ENCODE measurements at places on chromosomes 1 and 21. TPM values are rescaled to one million over a fixed set of nuclear protein-coding genes. Genes with fewer than 3 reads are reported as not detected.

The SPRR5 gene
- not detected for total RNA-seq

- H3K27me3 ChIP-seq: no peaks in the 10 kb centered on the region
- peak; percentile 84 for DNase-seq
- H3K4me1 ChIP-seq: peaks cover 4% of the 10 kb centered on the region
- no peak overlapping the region for H3K27ac ChIP-seq
- H3K36me3 ChIP-seq: no peaks in the 10 kb centered on the region
These were observed 43.5 kb downstream of the PRKAA2 start for GRCh38 chr1:56688522-56689026.

- peak; percentile 57 for DNase-seq
- no peaks in the 10 kb centered on the region for H3K36me3 ChIP-seq
- H3K27me3 ChIP-seq: no peaks in the 10 kb centered on the region
These were observed 1.5 kb downstream of the XPR1 start for GRCh38 chr1:180633057-180634056.

DNA sequence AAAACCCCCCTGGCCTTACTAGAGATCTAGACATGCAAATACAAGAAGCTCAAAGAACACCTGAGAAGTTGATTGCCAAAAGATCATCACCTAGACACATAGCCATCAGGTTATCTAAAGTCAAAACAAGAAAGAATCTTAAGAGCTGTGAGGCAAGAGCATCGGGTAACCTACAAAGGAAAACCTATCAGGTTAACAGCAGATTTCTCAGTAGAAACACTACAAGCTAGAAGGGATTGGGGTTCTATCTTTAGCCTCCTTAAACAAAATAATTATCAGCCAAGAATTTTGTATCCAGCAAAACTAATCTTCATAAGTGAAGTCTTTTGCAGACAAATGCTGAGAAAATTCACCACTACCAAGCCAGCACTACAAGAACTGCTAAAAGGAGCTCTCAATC lies 12.2 kb upstream of the SPRR2F start:
- no peaks in the 10 kb centered on the region for H3K27me3 ChIP-seq
- H3K4me3 ChIP-seq: no peak overlapping the region
- no peak overlapping the region for H3K27ac ChIP-seq
- H3K36me3 ChIP-seq: no peaks in the 10 kb centered on the region
- DNase-seq: no peak
- no peaks in the 10 kb centered on the region for H3K4me1 ChIP-seq

DNA sequence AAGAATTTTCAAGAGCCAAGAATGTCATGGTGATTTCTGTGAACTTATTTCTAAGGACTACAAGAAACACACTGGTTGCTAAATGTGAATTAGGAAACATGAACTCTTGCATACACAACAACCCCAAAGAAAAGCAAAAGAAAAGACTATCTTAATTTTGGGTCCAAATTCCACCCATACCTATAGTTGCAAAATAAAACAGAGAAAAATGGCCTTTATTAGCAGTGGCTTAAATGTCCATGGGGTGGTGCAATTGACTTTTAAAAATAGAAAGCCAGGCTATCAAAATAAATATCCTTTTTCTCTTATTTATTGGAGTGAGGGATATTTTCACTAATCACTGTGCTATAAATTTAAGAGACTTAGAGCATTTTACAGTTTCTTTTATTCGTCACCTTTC lies 80.9 kb upstream of the DPYD start:
- no peak overlapping the region for H3K4me3 ChIP-seq
- H3K36me3 ChIP-seq: no peaks in the 10 kb centered on the region
- H3K27ac ChIP-seq: no peak overlapping the region
- no peaks in the 10 kb centered on the region for H3K27me3 ChIP-seq
- DNase-seq: peak; percentile 18
- peaks cover 2% of the 10 kb centered on the region for H3K4me1 ChIP-seq

DNA sequence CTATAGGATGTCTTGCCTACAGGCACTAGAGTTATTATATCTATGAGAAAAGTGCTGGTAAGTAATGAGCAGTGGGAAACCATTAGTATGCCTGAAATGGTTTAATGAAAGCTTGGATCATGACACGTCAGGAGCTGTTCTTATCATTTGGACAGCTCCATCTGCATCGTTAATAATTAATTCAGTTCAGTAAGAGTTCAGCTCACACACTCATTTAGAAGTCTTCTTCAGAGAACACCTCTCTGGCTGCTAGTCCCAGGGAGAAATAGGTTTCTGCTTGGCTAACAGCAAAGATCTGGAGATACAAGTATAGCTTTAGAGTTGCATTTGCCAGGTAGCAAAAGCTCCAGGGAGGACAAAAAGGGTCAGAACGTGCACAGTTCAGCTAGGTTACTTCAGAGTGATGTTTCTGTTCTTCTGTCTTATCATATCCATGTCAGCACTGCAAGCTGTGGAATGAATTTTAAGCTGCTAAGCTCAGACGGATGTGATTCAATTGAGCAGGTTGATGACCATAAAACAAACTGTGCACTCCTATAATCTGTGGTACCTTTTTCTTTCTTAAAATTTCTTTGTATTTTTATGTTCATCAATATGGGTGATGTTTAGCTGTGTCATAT lies 173.6 kb downstream of the ADGRL2 start:
- no peak overlapping the region for H3K27ac ChIP-seq
- DNase-seq: no peak
- H3K4me3 ChIP-seq: no peak overlapping the region
- H3K27me3 ChIP-seq: no peaks in the 10 kb centered on the region
- no peaks in the 10 kb centered on the region for H3K36me3 ChIP-seq
- no peaks in the 10 kb centered on the region for H3K4me1 ChIP-seq

- peaks cover 11% of the 10 kb centered on the region for H3K4me1 ChIP-seq
- no peaks in the 10 kb centered on the region for H3K36me3 ChIP-seq
- H3K27ac ChIP-seq: peak overlapping the region; percentile 99
- peak; percentile 99 for DNase-seq
- H3K4me3 ChIP-seq: no peak overlapping the region
- no peaks in the 10 kb centered on the region for H3K27me3 ChIP-seq
These were observed 69.2 kb upstream of the SGIP1 start for GRCh38 chr1:66464802-66465201.

DNA sequence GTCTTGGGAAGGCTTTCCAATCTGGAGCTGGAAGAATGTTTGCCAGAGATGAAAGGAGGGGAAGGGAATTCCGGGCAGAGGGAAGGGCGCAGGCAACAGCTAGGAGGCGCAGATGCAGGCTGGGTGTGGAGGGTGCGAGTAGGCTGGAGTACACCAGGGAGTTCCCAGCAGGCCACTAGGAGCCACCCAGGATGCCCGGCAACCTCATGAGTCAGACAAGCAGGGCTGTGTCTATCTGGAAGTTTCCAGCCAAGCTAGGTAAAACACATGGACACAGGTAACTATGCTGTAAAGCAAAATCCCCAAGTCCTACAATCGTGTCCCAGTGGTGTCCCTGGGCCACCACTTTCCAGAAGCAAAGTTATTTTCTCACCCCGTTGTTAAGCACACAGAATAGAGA lies 990 bp upstream of the NBL1 start:
- H3K4me1 ChIP-seq: peaks cover 20% of the 10 kb centered on the region
- no peak overlapping the region for H3K27ac ChIP-seq
- H3K4me3 ChIP-seq: no peak overlapping the region
- no peak for DNase-seq

DNA sequence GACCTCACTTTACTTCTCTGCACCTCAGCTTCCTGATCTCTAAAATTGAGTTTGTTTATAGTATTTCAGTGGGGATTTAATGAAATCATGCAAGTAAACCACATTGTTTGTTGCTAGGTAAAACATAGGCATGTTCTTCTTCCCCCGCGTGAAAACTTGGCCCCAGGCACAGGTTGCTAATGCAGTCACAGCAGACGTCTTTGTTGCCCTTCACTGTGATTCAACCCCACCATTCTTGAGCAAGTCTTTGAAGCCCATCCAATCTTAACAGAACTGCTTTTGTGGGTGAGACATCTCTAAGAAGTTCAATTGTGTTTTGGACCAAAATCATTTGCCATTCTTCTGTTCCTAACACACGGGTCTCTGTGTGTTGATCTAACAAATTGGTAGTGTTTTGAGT lies 185.5 kb downstream of the ZNF281 start:
- no peak overlapping the region for H3K4me3 ChIP-seq
- H3K27me3 ChIP-seq: no peaks in the 10 kb centered on the region
- H3K27ac ChIP-seq: no peak overlapping the region
- DNase-seq: peak; percentile 78
- no peaks in the 10 kb centered on the region for H3K36me3 ChIP-seq

All from IMR-90 (cell line).